ENCODE measurements at places on chromosomes 5 and 9. TPM values are rescaled to one million over a fixed set of nuclear protein-coding genes. Genes with fewer than 3 reads are reported as not detected.
A peak's percentile ranks its signal among the peaks of the same experiment; 100 is the strongest.

GRCh38 chr5:113776168-113776567, 262.7 kb downstream of the YTHDC2 start:
- H3K27me3 ChIP-seq: no peaks in the 10 kb centered on the region
- no peaks in the 10 kb centered on the region for H3K4me1 ChIP-seq
- no peak overlapping the region for H3K4me3 ChIP-seq
- no peak overlapping the region for H3K27ac ChIP-seq

GRCh38 chr5:102946971-102947370, 173.0 kb downstream of the GIN1 start:
- H3K27ac ChIP-seq: no peak overlapping the region
- H3K4me1 ChIP-seq: no peaks in the 10 kb centered on the region
- no peaks in the 10 kb centered on the region for H3K27me3 ChIP-seq

GRCh38 chr5:181037365-181037861, 2.7 kb upstream of the BTNL9 start:
- H3K27me3 ChIP-seq: peaks cover 18% of the 10 kb centered on the region
- H3K4me1 ChIP-seq: no peaks in the 10 kb centered on the region
- H3K4me3 ChIP-seq: no peak overlapping the region
- H3K36me3 ChIP-seq: no peaks in the 10 kb centered on the region
- no peak overlapping the region for H3K27ac ChIP-seq
- no peak for DNase-seq

- no peaks in the 10 kb centered on the region for H3K27me3 ChIP-seq
- H3K4me1 ChIP-seq: no peaks in the 10 kb centered on the region
- no peak overlapping the region for H3K27ac ChIP-seq
Observed at GRCh38 chr9:7739595-7739994, 60.0 kb downstream of the DMAC1 start.

DNA sequence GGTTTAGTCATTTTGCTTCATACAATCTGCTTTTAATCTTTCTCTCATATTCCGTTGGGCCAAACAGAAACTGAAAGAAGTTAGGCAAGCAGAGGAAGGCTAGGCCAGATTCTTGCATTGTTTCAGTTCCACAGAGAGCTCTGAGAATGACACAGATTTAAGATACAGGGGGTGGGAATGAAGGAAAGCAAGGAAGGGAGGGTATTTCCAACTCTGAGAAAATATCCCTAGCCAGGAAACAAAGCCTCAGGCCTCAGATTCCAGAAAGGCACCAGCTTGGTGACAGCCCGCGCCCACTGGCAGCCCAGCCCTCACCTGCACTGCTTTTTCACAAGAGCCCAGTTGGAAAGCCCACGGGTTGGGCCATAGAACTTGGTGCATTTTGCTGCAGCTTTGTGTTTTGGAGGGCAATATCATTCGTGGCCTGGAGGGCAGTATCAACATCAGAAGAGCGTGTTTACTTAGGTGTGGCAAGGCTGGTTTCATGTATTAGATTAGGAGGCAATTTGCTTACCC, 63.5 kb downstream of the ENC1 start:
- H3K27ac ChIP-seq: peak overlapping the region; percentile 54
- peaks cover 5% of the 10 kb centered on the region for H3K27me3 ChIP-seq
- H3K4me3 ChIP-seq: no peak overlapping the region
- H3K36me3 ChIP-seq: no peaks in the 10 kb centered on the region
- H3K4me1 ChIP-seq: peaks cover 51% of the 10 kb centered on the region

- no peaks in the 10 kb centered on the region for H3K27me3 ChIP-seq
- no peak overlapping the region for H3K27ac ChIP-seq
- no peak overlapping the region for H3K4me3 ChIP-seq
- no peak for DNase-seq
- H3K36me3 ChIP-seq: no peaks in the 10 kb centered on the region
Observed at GRCh38 chr9:106393226-106393625, 469.7 kb upstream of the ZNF462 start.

GRCh38 chr9:6055216-6055615, 39.8 kb upstream of the RANBP6 start:
- no peaks in the 10 kb centered on the region for H3K27me3 ChIP-seq
- no peak for DNase-seq
- no peak overlapping the region for H3K4me3 ChIP-seq
- H3K27ac ChIP-seq: no peak overlapping the region

- no peaks in the 10 kb centered on the region for H3K27me3 ChIP-seq
- peaks cover 3% of the 10 kb centered on the region for H3K36me3 ChIP-seq
- H3K4me1 ChIP-seq: peaks cover 25% of the 10 kb centered on the region
- H3K4me3 ChIP-seq: no peak overlapping the region
Observed at GRCh38 chr9:125694478-125694877, 12.5 kb downstream of the MAPKAP1 start.

- H3K4me3 ChIP-seq: no peak overlapping the region
- H3K4me1 ChIP-seq: no peaks in the 10 kb centered on the region
- no peak overlapping the region for H3K27ac ChIP-seq
- no peaks in the 10 kb centered on the region for H3K27me3 ChIP-seq
- H3K36me3 ChIP-seq: peaks cover 8% of the 10 kb centered on the region
- DNase-seq: peak; percentile 78
Observed at GRCh38 chr5:53095931-53096525, 13.5 kb downstream of the MOCS2 start.

The TTF1 gene
- total RNA-seq: 33.7 TPM

The FBXL7 gene
- not detected for total RNA-seq

The ANKRD55 gene
- total RNA-seq: 2.6 TPM

The IFNB1 gene
- 1.7 TPM for total RNA-seq
